ENCODE measurements at places on chromosomes 13 and 19. TPM values are rescaled to one million over a fixed set of nuclear protein-coding genes. Genes with fewer than 3 reads are reported as not detected.

Gene LRRC25
- total RNA-seq, result 0.41 TPM

Gene NAPSA
- not detected for total RNA-seq

Gene ZNF433
- total RNA-seq, result 16.3 TPM

Gene FXYD1
- not detected for total RNA-seq

Gene TEX29
- total RNA-seq, result not detected

Gene LRRC8E
- not detected for total RNA-seq

Gene ZNF77
- 6.9 TPM for total RNA-seq

Gene SPACA4
- total RNA-seq, result not detected

Gene IZUMO4
- total RNA-seq, result 2.9 TPM

Gene LSM7
- 97.4 TPM for total RNA-seq

Gene MYH14
- 0.82 TPM for total RNA-seq

Gene CYP4F2
- total RNA-seq, result not detected

Gene SLC25A41
- total RNA-seq, result 0.41 TPM

Gene ONECUT3
- not detected for total RNA-seq

Gene NXNL1
- not detected for total RNA-seq

Gene ZNF473
- total RNA-seq, result 11.0 TPM

Gene ZNF415
- 23.6 TPM for total RNA-seq

Gene KIRREL2
- 0.41 TPM for total RNA-seq

Gene RFX2
- 5.7 TPM for total RNA-seq

Gene PSG3
- total RNA-seq, result not detected

Gene ZNF525
- total RNA-seq, result 37.5 TPM

Gene ZNF728
- total RNA-seq, result 0.41 TPM

Gene CD22
- not detected for total RNA-seq

Gene DLL3
- total RNA-seq, result 13.9 TPM

Gene UHRF1
- total RNA-seq, result 6.9 TPM

Gene ZNF440
- total RNA-seq, result 21.6 TPM

Gene KLK14
- not detected for total RNA-seq

Data from frontal cortex (tissue), 4 donors.